Astrocyte of the hippocampus (primary cell): ENCODE measurements at places on chromosomes 2 and 18.

- no peak for DNase-seq
Measured at GRCh38 chr2:38940746-38941145, 51.1 kb downstream of the ARHGEF33 start.

- DNase-seq: no peak
Measured at GRCh38 chr2:232815569-232815968, 39.2 kb upstream of the KCNJ13 start.

DNA sequence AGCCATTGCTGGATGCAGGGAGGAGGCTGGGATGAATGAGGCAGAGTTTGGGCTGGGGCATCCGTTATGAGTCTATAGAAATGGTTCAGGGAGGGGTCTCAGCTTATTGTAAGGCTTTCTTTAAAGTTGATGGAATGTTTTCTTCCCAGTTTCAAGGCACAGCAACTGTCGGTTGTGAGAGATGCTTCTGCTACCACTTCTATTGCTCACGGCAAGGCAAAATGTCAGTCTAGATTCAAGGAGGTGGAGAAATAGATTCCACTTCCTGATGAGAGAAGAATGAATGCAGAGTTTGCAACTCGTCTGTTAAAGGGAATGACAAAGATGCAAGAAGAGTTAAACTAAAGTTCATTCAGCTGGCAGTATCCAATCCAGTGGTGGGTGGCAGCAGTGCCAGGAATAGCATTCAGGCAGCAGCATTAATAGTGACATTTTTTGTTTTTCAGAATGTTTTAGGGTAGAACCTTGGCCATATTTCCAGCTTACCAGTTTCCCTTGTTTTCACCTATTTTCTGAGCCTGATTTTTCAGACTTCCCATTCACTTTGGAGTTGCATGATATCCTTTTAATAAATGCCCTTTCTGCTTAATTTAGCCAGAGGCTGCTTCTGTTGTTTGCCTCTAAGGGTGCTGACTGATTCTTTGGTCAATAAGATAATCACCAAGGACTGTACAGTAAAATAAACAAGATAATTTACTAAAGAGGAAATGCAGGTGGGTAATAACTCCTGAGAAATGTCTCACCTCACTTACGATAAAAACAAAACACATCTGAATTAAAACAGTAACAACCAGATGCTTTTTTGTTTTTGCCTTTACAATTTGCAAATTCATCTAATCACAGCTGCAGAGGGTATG, 138.4 kb downstream of the RPIA start:
- no peak for DNase-seq

DNA sequence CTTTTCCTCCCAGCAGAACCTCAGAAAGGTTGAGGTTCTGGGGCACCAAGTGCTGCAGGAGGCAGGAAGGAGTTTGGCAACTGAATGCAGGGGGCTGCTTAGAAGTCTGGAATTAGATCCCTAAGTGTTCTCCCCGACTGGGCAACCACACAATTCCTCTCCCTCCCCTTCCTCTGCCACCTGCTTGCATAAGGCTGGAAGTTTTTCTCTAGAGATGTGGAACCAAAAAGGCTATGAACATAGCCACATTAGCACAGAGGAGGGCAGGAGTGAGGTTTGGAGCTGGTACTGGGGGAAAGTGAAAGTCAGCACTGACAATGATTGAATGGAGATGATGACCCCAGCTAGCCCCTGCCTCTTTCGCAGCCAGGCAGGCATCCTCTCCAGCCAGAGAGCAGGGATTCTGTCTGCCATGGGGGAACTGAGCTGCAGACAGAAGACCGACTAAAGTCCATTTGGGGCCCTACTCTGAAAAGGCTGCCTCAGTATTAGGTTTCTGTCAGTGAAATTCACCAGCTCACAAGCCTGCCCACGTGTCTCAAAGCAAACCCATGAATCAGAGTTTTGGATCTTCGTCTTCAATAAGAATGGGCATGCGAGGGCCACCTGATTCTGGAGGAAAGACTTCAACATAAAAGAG, 87.9 kb upstream of the ITGA6 start:
- peak; percentile 25 for DNase-seq

- DNase-seq: no peak
Measured at GRCh38 chr2:67633212-67633856, 236.2 kb downstream of the ETAA1 start.

- DNase-seq: peak; percentile 94
Measured at GRCh38 chr2:29894822-29895614, 26.4 kb downstream of the ALK start.

- peak; percentile 50 for DNase-seq
Measured at GRCh38 chr2:181814057-181814491, 77.5 kb upstream of the ITPRID2 start.

GRCh38 chr18:51668101-51668500, 470.6 kb upstream of the MEX3C start:
- DNase-seq: peak; percentile 71

DNA sequence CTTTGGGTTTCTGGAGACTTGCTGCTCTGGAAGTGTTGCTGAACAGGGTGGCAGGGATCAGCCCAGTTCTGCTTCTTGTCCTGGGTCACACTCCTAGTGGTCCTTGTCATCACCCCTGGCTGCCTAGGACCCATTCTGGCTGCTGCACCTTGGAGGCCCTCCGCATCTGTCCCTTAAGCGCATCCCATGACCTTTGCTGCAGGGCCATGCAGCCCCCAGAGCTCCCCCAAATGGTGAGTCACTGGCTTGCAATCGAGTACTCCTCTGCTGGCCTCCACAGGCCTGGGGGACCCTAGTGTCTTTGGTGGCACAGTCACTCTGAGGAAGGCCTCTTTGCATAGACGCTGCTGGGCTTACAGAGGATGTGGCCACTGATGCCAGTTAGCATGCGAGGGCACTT, 188.5 kb downstream of the ASB1 start:
- no peak for DNase-seq
